Midbrain (tissue), 1 donor: ENCODE measurements at places on chromosomes 13 and 19.
A peak's percentile ranks its signal among the peaks of the same experiment; 100 is the strongest.

GRCh38 chr19:35318679-35319448 lies 10.1 kb upstream of the CD22 start:
- peak; percentile 54 for DNase-seq

DNA sequence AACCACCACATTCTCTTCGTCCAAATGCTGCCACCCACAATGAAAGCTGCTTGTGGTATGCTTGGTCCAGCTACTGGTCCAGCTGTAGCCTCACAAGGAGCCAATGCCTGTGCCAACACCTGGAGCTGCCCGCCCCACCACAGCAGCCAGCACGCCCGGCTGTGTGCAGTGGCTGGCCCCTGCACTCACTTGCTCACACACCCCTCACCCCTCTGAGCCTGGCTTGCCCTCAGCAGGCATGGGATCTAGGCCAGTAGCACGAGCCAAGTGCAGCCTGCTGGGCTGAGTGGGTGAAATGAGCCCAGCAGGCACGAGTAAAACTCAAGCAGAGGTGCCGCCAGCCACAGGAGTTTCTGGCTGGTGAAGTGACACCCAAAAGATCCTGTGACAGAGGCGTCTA lies 2096.4 kb upstream of the PCDH20 start:
- no peak for DNase-seq

- DNase-seq = no peak
These were observed 19.9 kb upstream of the ACOD1 start for GRCh38 chr13:76928456-76928855.

DNA sequence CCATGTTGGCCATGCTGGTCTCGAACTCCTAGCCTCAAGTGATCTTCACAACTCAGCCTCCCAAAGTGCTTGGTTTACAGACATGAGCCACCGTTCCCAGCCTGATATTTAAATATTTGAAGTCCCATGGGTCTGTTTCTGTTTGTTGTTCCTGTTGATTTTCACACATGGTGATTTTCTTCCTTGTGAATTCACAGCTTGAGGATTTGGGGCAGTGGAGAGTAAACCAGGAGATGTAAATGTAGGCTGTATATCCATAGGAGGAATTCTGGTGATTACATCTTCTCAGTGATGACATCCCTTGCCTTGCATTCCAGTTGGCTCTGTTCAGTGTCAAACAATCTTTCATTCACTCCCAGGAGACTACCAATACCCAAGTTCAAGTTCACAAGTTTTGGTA lies 471.9 kb downstream of the KCTD12 start:
- no peak for DNase-seq

DNA sequence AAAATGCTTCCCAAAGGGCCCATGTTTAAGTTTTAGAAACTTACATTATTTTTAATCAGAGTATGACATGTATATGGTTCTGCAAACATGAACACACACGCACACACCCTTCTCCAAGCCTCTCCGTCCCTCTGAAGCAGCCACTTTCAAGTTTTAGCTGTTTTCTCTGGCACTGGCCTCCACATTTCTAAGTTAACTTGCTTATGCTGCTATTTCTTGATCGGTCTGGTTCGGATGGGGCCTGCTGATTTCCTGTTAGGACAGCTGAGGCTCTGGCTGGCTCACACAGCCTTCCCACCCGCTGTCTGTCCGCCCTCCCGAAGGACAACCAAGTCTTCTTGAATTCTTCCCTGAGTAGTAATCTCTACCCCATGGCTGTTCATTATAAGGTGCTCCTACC lies 4.4 kb downstream of the SPC24 start:
- DNase-seq = no peak

DNA sequence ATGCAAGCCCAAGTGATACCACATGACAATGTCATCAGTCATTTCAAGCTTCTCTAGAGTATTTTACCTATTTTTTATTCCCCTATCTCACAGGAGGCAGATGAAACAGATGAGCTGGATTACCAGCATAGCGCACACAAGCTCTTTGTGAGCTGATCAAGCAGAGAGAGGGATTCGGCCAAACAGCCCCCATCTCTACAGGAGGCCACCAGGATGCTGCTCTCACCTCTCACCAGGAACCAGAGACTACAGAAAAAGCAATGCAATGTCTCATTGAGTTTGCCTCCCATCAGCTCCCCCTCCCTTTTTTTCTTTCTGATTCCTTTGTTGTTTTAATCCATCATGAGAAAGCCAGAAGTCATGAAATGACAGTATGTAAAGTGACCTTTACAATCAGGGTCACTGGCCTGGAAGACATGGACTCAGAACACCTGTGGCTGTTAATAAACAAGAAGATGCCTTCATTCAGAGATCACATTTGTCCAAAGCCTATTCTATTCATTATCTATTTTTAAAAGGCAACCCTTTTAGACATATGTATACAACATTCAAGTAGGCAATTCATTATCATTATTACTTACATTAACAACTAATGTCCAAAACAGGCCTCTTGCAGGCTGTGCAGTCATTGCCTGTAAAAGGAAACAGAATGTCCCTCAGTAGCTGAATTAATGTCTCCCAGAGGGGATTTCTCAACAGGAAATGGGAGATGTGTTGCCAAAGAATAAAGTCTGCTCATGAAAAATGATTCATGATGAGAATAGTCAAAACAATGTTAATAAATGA lies 656.6 kb downstream of the TBC1D4 start:
- DNase-seq = no peak

- no peak for DNase-seq
These were observed 606.5 kb downstream of the UQCRFS1 start for GRCh38 chr19:28606269-28607032.

DNA sequence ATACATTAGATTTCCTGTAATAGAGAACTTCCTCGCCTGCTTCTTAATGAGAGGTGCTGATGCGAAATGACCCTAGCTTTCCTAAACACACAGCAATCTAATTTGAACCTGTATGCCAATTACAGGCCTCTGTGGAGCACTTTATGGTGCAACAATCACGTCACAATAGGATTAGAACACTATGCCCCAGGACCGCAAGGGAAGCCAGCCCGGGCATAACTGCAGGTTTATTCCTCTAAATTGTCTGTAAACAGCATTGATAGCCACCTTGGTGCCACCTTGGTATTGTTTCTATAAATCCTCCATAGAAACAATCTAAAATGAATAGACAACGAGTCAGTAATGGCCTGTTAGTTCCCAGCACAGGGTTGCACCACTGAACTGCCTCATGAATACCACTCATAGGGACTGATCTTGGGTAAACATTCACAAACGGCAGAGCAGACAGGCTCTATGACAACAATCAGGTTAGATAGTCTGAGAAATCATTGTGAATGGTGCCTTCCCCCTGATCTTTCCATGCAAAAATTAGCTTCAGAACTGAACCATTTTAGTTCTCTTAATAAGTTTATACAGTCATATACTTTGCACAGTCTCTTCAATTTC lies 182.5 kb upstream of the OBI1 start:
- DNase-seq = no peak

DNA sequence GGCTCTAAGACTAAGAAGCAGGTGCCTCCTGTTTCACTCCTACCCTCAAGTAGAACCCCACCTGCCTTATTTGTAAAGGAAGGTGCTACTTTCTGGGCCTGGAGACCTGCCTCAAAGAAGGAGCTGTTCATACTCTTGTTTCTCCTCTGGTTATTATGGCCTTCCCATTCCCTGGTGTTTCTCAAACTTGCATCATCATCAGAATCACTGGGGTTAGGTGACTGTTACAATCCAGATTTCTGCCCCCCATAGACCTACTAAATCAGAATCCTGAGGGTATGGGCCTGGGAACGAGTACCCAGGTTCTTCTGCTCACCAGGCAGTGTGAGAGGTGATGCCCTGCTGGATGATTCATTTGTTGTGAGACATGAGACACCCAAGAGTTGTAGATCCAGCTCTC lies 18.4 kb downstream of the SAMD4B start:
- DNase-seq = no peak

DNA sequence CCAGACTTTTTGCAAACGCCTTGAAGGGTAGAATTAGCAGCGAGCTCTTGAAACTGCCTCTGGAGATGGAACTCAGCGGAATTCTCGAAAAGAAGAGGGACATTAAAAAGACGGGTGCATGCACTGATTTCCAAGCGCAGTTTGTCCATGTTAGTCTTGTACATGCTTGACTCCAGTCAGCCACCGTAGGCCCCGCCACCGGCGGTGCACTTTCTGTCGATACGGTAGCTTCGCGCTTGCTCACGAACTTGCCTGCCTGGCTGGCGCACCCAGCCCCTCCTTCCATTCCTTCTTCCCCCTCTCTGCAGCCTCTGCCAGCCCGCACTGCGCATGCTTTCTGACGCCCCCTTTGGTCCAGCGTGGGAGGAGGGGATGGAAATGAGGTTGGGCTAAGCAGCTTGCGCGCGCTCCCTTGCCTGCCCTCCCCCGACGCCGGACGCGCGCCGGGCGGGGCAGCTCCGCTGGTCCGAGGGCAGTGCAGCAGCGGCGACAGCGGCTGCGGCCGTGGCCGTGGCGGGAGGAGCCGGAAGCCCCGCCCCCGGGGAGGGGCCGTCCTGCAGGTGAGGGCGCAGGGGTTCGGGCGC lies at the start of gene ZNF575:
ZNF575 (plus strand) TSS at position 227 of the 584 bp plus-strand sequence. CDS start 1,235 bp downstream, outside the sequence.
- DNase-seq = peak; percentile 92

DNA sequence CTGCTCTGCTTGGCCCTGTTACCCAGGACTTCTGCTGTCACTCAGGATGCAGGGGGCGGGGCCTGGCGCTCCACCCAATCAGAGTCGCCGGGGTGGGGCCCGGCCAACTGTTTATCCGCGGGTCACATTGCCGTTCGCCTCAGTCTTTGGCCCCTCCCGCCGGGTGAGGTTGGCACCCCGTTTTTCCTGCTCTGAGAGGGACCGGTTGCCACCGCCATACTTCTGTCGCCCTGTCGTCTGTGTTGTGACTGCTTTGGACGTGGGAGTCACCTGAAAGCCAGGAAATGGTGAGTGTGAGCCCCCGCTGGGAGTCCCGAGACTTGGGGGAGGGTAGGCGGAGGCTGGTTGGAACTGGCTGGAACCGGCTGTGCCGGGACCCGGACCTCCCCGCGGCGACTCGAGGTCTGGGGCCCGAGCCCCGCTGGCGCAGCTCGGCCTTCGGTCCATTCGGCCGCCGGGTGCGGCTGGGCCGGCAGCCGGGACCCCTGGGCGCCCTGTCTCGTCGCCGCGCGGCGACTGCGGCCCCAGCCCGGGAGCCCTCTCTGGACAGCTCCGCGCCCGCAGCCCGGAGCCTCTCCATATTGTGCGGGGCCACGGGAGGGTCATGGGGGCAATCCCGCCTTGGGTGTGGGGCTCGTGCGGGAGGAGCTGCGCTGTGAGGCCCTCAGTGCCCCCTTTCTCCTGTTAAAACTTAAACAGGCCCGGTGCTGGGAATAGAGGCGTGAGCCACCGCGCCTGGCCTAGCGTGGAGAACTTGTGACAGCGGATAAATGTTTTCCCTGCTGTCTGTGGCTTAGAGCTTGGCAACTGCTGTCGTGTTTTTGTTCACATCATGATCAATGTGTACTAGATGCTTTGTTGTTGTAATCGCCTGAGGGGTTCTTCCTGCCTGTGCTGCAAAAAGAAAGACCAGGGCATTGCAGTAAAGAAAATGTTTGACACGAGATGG lies at the start of gene ZNF844:
ZNF844 (plus strand) TSS at position 142 of the 949 bp plus-strand sequence; CDS start at position 285, 143 bp downstream.
- peak; percentile 96 for DNase-seq

GRCh38 chr13:73708393-73708985 lies 425.7 kb downstream of the KLF12 start:
- peak; percentile 45 for DNase-seq

GRCh38 chr19:14342809-14343208 lies 38.4 kb upstream of the ADGRE5 start:
- DNase-seq = no peak

DNA sequence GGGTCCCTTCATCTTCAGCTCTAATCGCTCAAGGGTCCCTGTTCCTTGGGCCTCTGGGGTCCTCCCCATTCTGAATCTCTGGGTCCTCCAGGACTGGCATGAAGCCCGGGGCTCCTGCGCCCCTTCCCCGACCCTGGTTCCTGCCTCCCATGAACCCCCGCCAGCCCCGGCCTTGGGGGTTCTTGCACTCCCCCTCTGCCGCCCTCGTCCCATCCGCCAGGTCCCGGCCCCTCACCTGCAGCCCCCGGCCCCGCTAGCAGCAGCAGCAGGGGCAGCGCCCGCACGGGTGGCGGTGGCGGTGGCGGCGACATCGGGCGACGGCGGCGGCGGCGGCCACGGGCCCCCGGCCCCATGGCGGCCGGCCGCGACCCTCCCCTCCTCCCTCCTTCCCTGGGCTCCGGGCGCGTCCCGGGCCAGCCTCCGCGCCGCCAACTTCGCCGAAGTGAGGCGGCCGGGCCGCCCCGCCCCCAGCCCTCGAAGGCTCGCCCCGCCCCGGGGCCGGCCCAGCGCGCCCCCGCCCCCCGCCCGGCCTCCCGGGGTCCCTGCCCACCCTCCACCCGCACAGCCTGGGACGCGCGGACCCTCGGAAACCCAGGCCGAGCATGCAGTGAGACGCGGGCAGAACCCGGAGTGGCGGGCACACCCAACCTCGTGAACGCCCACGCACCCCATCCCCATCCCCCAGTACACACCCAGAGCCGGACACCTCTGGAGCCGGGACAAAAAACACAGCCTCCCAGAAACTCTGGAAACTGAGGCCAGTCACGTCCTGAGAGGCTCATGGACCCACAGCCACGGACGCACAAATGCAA lies at the start of gene NOTCH3:
NOTCH3 (minus strand) TSS at position 443 of the 812 bp plus-strand sequence; CDS start at position 353, 90 bp downstream.
- DNase-seq = no peak

- DNase-seq = no peak
These were observed 32.4 kb downstream of the ACTN4 start for GRCh38 chr19:38679839-38680238.

DNA sequence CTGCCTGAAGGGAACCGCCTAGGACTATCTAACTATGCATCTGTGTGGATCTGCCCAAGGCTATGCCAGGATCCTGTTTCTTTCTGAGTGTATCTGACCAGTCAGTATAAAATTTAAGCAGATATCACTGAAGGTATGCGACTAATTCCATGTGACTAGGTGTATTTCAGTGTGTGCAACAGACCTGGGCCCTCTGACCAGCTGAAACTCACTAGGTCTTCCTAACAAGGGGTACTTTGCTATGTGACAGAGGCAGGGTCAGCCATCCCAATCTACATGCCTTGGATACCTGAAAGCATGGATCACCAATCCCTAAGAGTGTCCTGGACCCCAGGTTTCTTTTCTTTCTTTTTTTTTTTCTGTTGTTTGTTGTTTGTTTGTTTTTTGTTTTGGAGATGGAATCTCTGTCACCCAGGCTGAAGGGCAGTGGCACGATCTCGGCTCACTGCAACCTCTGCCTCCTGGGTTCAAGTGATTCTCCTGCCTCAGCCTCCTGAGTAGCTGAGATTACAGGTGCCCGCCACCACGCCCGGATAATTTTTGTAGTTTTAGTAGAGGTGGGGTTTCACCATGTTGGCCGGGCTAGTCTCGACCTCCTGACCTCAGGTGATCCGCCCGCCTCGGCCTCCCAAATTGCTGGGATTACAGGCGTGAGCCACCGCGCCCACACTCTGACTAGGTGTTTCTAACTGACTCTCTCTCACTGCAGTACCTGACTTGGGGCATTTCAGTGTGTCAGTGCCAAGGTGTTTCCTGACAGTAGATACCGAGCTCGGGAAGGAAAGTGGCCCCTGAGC lies 43.5 kb downstream of the FCGBP start:
- no peak for DNase-seq

DNA sequence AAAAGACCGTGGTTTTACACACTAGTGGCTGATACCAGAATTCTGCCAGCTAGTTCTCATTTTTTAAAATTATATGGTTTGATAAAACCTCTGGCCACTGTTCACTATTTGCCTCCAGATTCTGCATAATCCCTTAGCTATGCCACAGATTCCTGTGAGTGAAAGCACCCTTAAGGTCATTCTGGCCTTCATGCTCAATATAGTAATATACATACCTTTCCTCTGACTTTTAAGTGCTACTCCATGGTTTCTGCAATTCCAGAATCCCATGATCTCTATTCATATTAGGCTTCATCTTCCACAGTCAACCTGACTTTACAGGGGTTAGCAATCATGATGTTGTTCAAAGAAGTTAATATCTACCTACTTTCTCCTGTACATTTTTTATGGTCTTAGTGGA lies 274.1 kb upstream of the EDNRB start:
- no peak for DNase-seq
